ENCODE measurements at places on chromosomes 11 and 22.

DNA sequence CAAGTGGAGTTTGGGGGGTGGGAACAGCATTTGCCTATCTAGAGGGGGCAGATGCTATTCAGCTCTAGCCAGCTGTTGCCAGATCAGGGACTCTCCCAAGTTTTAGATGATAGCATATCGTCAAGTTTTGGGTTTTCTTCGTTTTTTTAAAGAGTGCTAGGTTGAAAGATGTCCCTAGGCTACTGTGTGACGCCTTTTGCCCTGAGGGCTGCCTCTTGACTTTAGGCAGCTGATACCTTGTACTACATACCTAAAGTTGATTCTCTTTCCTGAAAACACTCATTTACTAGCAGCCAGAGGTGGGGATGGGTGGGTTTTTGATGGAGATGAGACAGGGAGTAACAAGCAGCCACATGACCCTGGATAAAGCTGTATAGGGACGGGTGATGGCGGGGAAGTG is 87.1 kb downstream of the ABTB2 start:
- no peak for DNase-seq

DNA sequence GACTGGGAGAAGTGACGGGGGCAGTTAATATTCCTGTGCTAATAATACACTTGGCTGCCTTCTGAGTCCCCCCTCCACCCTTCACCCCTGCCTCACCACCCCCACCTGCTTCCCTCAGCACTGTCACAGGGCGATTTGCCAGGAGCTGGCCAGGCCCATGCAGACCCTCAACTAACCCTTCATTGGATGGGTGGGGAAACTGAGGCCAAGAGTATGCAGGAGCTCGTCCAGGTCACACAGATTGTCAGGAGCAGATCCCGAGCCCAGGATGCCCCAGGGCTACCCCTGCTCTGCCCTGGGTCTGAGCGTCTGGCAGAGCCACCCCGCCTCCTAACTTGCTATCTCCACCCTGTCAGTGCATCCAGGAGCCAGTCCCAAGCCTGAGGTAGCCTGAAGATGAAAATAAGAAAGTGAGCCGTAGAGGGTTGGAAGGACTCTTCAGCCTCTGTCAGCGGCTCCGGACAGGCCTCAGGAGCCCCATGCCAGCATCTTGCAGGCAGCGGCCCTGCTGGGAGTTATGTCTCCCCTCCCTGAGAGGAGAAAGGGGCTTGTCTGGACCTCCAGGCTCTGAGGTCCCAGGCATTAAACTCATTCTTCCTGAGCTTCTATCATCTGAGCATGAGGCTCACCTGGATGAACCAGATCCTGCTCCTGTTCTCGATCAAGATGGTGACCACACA is 6.2 kb downstream of the TPBGL start:
- DNase-seq = no peak

DNA sequence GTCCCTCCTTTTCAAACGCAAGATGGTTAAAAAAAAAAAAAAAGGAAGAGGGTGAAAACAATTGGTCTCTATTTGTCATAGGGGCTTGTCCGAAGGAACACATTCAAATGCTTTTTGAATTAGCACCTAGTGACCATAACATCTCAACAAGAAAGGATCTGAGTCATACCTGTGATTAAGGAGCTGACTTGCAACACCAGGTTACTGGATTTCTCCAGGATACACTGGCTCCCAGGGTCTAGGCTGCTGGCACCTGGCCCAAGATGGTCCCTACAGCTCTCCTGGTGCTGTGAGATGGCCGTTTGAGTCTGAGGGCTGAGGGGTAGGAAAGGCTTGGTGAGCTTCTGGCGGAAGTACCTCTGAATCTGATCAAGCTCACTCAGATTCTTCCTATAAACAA is 28.4 kb upstream of the UCP3 start:
- DNase-seq = no peak

- no peak for DNase-seq
Measured at GRCh38 chr11:18329196-18329870, 7.0 kb downstream of the GTF2H1 start.

DNA sequence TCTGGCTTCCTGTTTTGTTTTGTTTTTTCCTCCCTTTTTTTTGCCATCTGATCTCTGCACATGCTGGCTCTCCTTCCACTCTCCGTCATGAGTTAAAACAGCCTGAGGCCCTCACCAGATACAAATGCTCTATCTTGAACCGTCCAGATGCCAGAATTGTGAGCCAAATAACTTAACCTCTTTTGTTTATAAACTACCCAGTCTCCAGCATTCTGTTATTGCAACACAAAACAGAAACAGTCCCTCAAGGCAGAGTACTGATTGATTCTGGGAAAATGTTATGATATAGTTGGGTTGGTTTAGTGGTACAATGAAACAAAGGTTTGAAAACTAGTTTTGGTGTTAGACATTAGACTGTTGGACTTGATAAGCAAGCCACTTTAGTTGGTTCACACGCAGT is 1390.0 kb upstream of the RAG2 start:
- DNase-seq = no peak

- DNase-seq = no peak
Measured at GRCh38 chr11:75737314-75737713, 19.7 kb downstream of the MOGAT2 start.

- DNase-seq = no peak
Measured at GRCh38 chr22:38843201-38843656, 599 bp downstream of the NPTXR start.

- DNase-seq = no peak
Measured at GRCh38 chr11:44623731-44624491, 58.4 kb downstream of the CD82 start.

DNA sequence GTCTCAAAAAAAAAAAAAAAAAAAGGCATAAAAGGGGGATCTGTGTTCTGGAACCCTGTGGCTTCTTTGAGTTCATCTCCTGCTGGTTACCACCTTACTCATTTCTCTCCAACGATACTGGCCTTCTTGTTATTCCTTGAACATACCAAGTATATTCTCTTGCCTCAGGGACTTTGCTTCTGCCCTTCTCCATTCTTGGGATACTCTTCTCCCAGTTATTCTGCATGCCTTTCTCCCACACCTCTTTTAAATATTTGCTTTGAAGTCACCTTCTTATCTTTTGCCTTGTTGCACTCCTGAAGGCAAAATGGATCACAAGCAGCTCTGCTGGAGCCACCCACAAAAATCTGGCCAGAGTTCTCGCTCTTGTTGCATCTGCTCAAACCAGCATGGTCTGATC is 76.0 kb upstream of the RRM1 start:
- no peak for DNase-seq

GRCh38 chr11:10500757-10501684 is 40.0 kb downstream of the RNF141 start:
- DNase-seq = no peak

DNA sequence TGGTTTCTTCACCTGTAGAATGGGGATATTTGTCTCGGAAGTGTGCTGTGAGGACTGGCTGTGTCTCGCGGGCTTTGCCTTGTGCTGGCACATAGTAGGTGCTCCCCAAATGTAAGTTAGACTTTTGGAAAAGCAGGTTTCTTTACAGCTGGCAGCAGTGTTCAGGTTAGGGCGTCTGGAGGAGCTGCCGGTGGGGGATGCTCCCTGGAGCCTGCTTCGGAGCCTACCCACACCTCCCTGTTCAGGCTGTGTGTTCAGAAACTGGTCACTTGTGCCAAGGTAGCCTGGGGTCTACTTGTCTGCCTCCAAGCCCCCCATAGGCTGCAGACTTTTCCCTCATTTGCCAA is 60.0 kb downstream of the OTOG start:
- DNase-seq = no peak

DNA sequence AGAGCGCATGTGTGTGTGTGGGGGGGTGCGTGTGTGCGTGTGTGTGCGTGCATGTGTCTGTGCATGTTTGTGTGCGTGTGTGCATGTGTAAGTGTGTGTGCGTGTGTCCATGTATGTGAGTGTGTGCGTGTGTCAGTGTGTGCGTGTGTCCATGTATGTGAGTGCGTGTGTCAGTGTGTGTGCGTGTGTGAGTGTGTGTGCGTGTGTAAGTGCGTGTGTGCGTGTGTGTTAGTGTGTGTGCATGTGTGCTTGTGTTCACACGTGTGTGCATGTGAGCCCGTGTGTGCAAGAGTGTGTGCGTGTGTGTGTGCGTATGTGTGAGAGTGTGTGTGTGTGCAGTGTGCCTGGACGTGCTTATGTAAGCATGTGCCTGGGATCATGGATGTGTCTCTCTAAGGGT is 14.7 kb upstream of the APOL6 start:
- DNase-seq = no peak

DNA sequence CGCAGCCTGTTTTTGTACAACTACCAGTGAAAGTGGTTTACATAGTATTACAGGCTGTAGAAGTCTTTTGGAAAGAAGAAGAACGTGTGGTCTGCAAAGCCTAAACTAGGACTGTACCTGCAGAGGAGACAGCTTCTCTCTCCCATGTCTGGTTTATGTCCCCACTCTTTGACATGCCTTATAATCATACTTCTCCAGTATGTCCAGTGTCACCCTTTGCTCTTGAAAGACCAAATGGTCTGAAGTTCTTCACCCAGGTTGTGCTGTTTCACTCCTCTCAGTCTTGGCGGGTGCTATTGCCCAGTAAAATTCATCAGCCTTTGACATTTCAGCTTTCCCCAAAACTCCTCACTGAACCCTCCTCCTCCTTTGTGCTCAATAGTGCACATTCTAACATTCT is 676.0 kb upstream of the TENM4 start:
- no peak for DNase-seq

- DNase-seq = no peak
Measured at GRCh38 chr11:13335319-13335718, 57.7 kb downstream of the BMAL1 start.

- no peak for DNase-seq
Measured at GRCh38 chr11:95248666-95249467, 17.9 kb upstream of the SESN3 start.

- no peak for DNase-seq
Measured at GRCh38 chr22:25757686-25758085, 15.7 kb downstream of the MYO18B start.

DNA sequence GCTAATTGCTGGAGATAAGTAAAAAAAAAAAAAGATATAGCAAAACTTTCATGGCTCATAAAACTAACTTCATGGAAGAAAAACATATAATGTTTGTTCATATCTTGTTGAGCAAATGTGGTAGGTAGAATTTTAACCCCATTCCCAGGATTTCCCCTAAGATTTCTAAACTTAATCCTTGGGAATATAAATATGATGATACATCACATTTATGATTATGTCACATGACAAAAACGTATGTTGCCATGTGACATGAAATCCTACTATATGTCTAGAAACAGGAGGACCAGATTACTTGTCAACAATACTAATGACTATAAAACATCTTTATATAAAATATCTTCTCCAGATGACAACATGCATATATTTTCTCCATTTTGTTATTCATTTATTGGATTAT is 679.0 kb upstream of the LRRC4C start:
- no peak for DNase-seq

Data from cerebellar nuclear complex (tissue), 1 donor.